ENCODE measurements at places on chromosomes 5 and 9.

DNA sequence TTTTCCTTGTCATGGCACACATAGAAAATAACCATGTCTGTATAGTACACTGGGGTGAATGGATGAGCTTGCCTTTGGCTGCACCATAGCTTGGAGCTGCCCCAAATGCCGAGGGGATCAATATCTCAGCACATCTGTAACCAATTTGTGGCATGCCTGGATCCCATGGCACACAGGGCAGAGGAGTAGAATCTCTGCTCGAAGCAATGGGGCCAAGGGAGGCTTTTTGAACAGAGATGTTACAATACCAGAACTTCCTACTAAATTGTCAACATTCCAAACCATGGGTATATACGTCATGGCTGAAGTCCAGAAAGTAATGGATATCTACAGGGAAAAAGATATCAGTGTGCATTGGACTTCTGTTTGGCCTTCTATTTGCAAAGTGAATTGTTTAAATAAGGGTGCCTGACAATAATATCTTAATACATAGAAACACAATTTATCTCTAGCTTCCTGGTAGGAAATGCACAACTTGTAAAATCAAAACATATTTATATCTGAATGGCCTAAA lies 39.0 kb downstream of the ESM1 start:
- DNase-seq: no peak

- DNase-seq: no peak
Measured at GRCh38 chr9:132996526-132996925, 18.0 kb downstream of the GFI1B start.

- no peak for DNase-seq
Measured at GRCh38 chr9:19876569-19877316, 87.9 kb upstream of the SLC24A2 start.

DNA sequence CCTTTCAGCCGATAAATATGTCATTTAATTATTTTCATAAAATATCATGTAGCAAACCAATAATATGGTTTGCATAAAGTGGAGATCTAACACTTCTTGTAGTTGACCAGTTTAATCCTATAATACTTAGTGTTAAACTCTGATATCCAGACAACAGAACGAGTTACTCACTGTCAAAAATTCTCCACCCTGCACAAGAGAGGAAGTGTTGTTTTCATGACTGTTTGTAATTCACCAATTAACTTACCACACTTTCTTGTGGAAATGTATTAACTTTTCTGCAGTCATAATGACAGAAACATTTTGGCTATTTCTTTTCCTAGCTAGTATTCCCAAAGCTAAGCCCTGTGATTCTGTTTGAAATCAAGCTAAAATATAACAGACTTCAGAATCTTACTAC lies 555.3 kb upstream of the FTMT start:
- no peak for DNase-seq

DNA sequence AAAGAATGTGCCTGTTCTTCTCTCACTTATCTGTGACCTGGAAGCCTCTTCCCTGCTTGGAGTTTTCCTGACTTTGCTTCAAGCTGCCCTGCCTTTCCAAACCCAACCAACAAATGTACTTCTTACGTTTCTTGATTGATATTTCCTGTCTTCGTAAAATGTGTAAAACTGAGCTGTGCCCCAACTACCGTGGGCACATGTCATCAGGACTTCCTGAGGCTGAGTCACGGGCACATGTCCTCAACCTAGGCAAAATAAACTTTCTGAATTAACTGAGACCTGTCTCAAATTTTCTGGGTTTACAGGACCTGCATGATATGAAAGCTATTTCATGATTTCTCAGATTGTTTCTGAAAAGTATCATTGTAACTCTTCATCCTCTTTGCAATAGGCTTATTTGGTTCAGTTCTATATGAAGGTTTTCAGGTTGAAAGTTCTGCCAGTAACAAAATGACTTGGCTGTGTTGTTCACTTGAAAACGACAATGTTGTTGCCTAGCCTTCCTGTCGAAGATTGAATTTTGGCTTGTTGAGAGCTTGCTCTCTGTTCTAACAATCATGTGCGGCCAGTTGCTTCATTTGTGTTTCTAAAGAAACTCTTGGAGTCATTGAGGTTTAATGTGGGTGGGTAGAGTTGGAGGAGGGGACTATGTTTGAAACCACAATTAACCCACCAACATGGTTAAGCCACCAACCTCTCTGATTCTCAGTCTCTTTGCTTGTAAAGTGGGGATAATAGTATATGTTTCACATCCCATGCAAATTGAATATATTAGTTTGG lies 145.6 kb downstream of the FBXL7 start:
- DNase-seq: peak; percentile 16

- DNase-seq: no peak
Measured at GRCh38 chr5:24376616-24377015, 268.2 kb downstream of the CDH10 start.

Measured in activated CD4-positive, alpha-beta T cell treated with anti-CD3 and anti-CD28 coated beads, Interleukin-2, Interleukin-6, amounts not matched to agents 100 ng/mL and 50 ng/mL, durations not matched to agents 16 hours and 8 hours (primary cell).